ENCODE measurements at places on chromosomes 2 and 18.

DNA sequence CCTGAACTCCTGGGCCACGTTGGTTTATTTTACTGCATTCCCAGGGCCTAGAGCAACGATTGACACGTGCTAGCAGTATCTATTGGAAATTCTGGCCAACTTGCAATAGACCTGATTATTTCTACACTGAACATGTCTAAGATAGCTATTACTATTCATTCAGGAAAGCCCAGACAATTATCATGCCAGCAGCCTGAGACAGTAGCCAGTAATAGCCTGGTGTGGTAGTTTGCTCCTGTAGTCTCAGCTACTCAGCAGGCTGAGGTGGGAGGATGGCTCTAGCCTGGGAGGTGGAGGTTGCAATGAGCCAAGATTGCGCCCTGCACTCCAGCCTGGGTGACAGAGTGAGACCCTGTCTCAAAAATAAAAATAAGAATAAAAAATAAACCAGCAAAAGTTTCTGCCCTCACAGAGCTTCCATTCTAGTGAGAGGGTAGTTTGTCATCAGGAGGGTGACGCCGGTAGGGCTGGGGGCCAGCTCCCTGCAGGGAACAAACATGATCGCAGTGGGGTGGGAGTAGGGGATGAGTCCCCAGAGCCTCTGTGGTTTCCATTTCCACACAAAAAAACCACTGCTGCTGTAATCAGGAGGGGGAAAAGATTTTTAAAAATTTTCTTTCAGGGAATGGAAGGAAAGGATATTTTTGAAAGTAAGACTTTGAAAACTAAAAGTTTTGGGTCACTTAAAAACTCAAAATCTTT lies 4.3 kb downstream of the CASP8 start:
- no peak for DNase-seq

DNA sequence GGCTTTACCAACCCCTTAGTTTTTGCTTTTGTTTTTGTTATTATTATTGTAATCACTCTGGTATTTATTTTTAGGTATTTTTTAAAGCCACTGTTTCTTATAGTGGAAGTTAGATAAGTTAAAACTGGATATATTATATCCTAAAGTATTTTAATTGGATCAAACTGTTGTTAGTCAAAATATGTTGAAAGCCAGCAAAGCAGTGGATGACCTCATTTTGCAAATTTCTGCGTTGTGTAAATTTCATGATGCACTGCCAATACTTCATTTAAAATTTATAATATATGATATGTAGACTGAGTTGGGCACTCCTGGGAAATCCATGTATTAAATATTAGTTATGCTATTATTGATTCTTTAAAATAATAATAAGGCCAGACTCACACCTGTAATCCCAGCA lies 661.7 kb upstream of the NRXN1 start:
- no peak for DNase-seq

DNA sequence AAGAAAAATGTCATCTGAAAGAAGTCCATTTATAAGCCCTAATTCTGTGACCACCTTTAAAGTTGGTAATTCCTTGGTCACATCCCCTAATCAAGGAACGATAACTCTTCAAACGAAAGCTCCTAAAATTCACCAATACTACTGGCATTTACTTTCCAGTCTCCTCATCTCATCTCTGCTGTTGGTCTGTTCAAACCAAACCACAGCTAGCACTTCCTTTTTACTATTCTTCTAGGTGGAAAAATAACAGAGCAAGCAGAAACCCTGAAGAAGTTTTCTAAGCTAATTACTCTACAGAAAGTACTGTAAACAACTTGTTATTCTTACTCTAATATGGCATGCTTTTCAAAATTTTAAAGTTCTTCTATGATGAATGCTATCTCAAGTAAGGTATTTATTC lies 21.6 kb downstream of the TIA1 start:
- DNase-seq, result no peak

DNA sequence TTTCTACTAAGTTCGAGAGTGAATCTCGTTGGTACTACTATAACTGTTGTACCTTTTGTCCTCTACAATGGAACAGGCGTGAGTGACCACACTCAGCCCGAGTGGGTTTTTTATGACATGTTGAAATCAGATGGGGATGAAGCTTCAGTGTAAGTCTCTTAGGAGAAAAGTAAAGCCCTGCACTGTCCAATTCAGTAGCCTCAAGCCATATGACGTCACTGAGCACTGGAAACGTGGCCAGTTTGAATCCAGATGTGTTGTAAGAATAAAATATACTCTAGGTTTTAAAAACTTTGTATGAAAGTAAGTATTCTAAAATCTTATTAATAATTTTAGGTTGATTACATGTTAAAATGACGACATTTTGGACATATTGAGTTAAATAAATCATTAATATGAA lies 101.7 kb upstream of the SP3 start:
- DNase-seq, result no peak

GRCh38 chr2:201280191-201281040 lies 20.1 kb downstream of the CASP8 start:
- no peak for DNase-seq

GRCh38 chr2:182542501-182543258 lies 115.8 kb upstream of the PDE1A start:
- DNase-seq, result no peak

DNA sequence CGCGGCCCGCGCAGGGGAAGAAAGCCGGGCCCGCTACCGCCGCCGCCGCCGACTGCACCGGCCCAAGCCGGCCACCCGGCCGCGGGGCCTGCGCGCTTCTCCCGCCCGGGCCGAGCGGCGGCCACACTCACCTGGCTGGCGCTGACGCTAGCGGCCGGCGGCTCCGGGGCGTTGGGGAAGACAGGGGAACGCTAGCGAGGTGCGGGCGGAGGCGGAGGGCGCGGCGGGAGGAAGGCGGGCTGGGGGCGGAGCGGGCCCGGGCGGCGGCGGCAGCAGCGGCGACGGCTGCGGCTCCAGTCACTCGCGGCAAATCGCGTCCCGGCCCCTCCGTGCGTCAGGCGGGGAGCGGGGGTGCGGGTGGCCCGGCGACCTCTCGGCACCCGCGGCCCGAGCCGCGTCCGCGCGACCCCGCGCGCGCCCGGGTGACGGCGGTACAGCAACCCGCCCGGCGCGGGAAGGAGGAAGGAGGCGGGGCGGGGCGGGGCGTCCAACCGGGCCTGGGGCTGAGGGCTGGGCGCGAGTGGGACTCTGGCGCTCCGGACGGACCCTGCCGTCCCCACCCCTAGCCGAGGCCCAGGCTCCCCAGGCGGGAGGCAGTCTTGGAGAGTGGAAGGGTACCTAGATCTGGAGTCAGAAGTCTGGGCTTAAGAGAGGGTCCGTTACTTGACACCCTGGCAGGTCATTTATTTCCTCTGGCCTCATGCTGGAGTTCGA lies at the start of gene SESTD1:
Gene SESTD1 (minus strand): TSS at position 465 of the 714 bp plus-strand sequence. CDS start 72,991 bp downstream, outside the sequence.
- DNase-seq, result peak; percentile 72

- DNase-seq, result no peak
These were observed 225.6 kb downstream of the HAUS1 start for GRCh38 chr18:46329736-46330246.

- no peak for DNase-seq
These were observed 20.7 kb downstream of the OSR1 start for GRCh38 chr2:19337742-19338141.

- DNase-seq, result no peak
These were observed 56.7 kb downstream of the COL4A3 start for GRCh38 chr2:227221120-227221519.

DNA sequence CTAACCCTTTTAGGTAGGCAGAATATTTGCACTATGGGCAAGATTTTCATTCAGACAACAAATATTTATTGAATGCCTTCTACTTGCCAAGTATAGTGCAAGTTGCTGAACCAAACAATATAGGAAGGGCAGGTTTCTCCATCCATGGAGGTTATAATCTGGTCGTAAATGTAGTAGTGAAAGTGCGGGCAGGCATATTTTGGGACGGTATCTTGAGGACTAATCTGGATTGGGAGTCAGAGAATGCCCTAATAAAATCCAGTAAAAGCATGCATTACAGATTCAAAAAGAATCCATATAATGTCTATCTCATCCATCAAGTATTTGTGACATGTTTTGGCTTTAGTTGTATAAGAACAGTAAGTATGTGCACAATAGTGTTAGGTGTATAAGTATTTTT lies 1.7 kb upstream of the NDUFV2 start:
- DNase-seq, result no peak

DNA sequence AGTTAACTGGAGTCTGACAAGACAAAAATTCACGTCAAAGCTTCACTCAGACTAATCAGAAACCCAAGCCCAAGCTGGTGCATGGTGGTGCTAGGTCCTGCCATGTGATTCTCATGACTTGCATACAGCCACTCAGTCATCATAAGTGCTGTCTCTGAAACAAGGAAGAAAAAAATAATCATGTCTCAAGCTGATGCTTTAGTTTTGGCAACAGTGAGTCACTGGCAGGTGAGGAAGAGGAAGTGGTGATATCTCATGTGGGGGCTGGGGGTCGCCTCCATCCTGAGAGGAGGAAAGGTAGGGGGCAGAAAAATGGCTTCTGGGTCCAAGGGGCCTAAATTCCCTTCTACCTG lies 136.3 kb downstream of the TMEM163 start:
- no peak for DNase-seq

- no peak for DNase-seq
These were observed 143.7 kb downstream of the ATL2 start for GRCh38 chr2:38233231-38233983.

- no peak for DNase-seq
These were observed 266.1 kb upstream of the SIX2 start for GRCh38 chr2:45275242-45275805.

DNA sequence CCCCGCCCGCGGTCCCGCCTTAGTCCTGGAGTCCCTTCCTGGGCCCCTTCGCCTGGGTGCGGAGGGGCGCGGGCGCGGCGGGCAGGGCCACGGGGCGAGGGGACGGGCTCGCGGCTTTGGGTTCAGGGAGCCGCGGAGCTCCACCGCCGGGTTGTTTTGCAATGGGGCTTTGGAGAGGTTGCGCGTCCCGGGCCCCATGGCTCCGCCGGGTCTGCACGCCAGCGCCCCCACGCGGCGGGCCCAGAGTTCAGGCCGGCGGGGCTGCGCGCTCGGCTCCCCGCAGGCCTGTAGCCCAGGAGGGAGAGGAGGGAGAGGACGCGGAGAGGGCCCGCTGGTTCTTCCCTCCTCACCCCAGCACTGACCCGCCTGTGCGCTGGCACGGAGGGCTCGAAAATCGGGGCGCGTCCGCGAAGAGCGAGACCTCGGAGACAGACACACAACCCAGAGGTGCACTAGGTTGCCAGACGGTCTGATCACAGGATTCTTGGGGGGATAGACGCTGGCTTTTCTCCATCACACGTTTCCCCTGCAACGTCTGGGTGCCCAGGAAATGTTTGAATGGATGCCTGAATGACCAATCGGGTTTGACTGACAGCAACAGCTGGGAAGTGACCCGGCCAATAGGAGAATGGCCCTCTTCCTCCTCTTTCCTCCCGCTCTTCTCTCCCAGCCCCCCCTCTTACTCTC lies 4.9 kb upstream of the SIX2 start:
- DNase-seq, result peak; percentile 80

DNA sequence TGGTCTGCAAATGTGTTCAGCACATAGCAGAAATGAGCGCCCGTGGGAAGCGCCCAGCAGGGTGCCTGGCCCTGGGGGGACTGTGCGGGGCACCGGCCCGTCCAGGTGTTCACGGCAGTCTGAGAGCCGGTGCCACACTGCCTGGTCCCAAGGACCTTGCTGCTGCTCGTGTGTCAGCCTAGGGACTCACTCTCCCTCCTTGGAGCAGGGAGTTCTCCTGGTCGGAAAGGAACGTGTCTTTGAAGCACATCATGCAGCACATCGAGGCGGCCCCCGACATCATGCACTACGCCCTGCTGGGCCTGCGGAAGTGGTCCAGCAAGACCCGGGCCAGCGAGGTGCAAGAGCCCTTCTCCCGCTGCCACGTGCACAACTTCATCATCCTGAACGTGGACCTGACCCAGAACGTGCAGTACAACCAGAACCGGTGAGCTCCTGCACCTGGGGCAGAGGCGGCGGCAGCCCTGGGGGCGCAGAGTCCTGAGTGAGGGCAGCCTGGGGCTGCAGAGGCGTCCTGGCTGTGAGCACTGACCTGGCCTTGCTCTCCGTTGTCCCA lies 36.0 kb downstream of the NTSR2 start:
- no peak for DNase-seq

DNA sequence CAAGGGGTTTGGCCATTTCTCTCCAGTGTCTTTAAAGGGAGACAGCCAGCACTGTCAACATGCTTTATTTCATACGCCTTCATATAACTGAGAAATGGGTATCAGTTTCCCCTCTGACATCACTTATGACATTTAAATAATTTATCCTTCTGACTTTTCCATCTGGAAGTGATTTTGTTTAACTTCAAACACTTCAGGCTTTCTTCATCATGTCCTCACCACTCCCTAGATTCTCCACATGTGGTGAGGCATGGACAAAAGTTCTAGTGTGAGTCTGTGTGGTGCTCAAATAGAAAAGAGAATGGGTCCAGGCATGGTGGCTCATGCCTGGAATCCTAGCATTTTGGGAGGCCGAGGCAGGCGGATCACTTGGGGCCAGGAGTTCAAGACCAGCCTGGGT lies 158.6 kb downstream of the TXNL1 start:
- DNase-seq, result no peak

DNA sequence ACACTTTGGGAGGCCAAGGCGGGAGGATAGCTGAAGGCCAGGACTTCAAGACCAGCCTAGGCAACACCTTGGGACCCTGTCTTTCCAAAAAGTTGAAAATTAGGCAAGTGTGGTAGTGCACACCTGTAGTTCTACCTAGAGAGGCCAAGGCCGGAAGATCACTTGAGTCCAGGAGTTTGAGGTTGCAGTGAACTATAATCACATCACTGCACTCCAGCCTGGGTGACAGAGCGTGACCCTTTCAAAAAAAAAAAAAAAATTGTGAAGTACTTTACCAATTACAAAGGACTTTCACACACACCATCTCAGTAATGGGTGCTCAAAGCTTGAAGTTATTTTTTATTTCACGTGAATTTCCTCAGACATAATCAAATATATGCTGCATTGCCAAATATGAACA lies 65.0 kb downstream of the ATAD2B start:
- DNase-seq, result no peak

DNA sequence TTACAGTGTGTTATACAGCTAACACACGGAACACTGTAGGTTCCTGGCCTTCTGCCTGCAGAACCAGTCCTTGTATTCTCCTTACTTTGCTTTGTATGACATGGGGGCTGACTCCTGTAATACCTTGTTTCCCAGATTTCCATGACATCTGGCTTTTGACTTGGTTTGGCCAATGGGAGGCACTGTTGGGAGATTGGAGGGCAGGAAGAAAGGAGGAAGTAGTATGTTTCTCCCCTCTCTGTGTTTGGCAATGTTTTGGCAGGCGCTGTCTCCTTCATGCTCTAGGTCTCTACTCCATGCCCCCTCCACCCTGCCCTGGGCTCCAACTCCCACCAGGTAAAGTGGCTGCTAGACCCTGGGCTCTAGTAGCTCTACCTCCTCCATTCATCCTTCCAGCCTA lies 331.1 kb upstream of the SLC14A2 start:
- DNase-seq, result no peak

DNA sequence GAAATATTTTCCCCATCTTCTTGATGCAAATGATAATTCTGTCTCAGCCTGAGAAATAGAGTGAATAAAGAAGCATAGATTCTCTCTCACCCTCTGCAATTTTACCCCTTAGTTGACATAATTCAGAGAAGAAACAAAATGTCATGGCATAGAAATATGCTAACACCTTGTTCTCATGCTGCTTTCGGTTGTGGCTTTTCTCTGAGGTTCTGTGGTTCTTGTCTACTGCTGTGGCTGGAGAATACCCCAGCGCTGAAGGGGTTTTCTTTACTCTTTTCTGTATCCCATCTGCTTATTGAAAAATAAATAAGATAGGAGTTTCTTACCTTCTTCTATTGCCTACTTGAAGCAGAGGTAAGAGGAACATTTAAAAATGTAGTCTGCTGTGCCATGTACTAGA lies 15.4 kb upstream of the RAB27B start:
- no peak for DNase-seq

Measured in GM10248 (cell line).